Bronchial smooth muscle cell (primary cell): ENCODE measurements at places on chromosomes 7 and 10. TPM values are rescaled to one million over a fixed set of nuclear protein-coding genes. Genes with fewer than 3 reads are reported as not detected.

The CALML5 gene
- total RNA-seq: 0.17 TPM in 1 of 2 replicates, not detected in the other

The LAMB4 gene
- under 0.01 TPM in 2 replicates for total RNA-seq

The FGL2 gene
- 170 and 189 TPM in 2 replicates for total RNA-seq

The PTPN20 gene
- under 0.01 and 0.09 TPM in 2 replicates for total RNA-seq

The TUBAL3 gene
- total RNA-seq: not detected in 2 replicates

The OR9A2 gene
- total RNA-seq: not detected in 2 replicates

The NPSR1 gene
- not detected in 2 replicates for total RNA-seq

The FOXP2 gene
- total RNA-seq: 4.2 and 6.1 TPM in 2 replicates

The MRPS33 gene
- 33.1 and 52.2 TPM in 2 replicates for total RNA-seq

The NPFFR1 gene
- under 0.01 TPM in 1 of 2 replicates, not detected in the other for total RNA-seq

The ASIC3 gene
- 0.09 TPM in 1 of 2 replicates, not detected in the other for total RNA-seq

The HOXA6 gene
- 0.09 and 0.16 TPM in 2 replicates for total RNA-seq

The PAX4 gene
- not detected in 2 replicates for total RNA-seq

The BTBD16 gene
- 0.16 TPM in 1 of 2 replicates, not detected in the other for total RNA-seq

The CYP3A7 gene
- 0.34 and 1.1 TPM in 2 replicates for total RNA-seq

The PDLIM1 gene
- total RNA-seq: 4.0 and 5.0 TPM in 2 replicates

The PANK1 gene
- total RNA-seq: 3.1 and 5.2 TPM in 2 replicates

The DGKI gene
- total RNA-seq: 1.9 and 2.5 TPM in 2 replicates

The DYNC1I1 gene
- 0.17 and 0.47 TPM in 2 replicates for total RNA-seq

The SLC16A9 gene
- total RNA-seq: 0.26 and 0.32 TPM in 2 replicates

The TDRD1 gene
- total RNA-seq: 0.16 TPM in 1 of 2 replicates, not detected in the other

The MBL2 gene
- total RNA-seq: not detected in 2 replicates

The FAM131B gene
- total RNA-seq: 4.6 and 8.2 TPM in 2 replicates

The GIMAP8 gene
- under 0.01 TPM in 1 of 2 replicates, not detected in the other for total RNA-seq

The NAT16 gene
- not detected in 2 replicates for total RNA-seq

The TUBB8 gene
- total RNA-seq: not detected in 2 replicates

The LRRC18 gene
- total RNA-seq: not detected in 2 replicates

The ZPBP gene
- total RNA-seq: not detected in 2 replicates

The MRM2 gene
- 9.2 and 12.3 TPM in 2 replicates for total RNA-seq

The PRF1 gene
- not detected in 2 replicates for total RNA-seq

The LIPA gene
- total RNA-seq: 32.0 and 37.8 TPM in 2 replicates

The RNF32 gene
- total RNA-seq: 1.3 and 2.8 TPM in 2 replicates

The ZP3 gene
- 0.63 and 1.9 TPM in 2 replicates for total RNA-seq

The IKZF1 gene
- 0.16 TPM in 1 of 2 replicates, not detected in the other for total RNA-seq

The NKX6-2 gene
- not detected in 2 replicates for total RNA-seq

The RNLS gene
- 10.4 and 12.6 TPM in 2 replicates for total RNA-seq

The CLDN3 gene
- total RNA-seq: under 0.01 TPM in 1 of 2 replicates, not detected in the other

The GLI3 gene
- total RNA-seq: 4.9 and 6.4 TPM in 2 replicates

The PVRIG gene
- not detected in 2 replicates for total RNA-seq

The KIFBP gene
- total RNA-seq: 15.0 and 21.6 TPM in 2 replicates

The DHX32 gene
- 24.3 and 27.4 TPM in 2 replicates for total RNA-seq

The IGF2BP3 gene
- 21.9 and 52.6 TPM in 2 replicates for total RNA-seq

The SEC31B gene
- 3.3 and 3.9 TPM in 2 replicates for total RNA-seq

The CFAP43 gene
- 0.16 and 0.52 TPM in 2 replicates for total RNA-seq

The GPC2 gene
- 0.95 and 1.5 TPM in 2 replicates for total RNA-seq

The OR13A1 gene
- under 0.01 TPM in 1 of 2 replicates, not detected in the other for total RNA-seq

The C10orf143 gene
- 1.0 and 1.1 TPM in 2 replicates for total RNA-seq

The FGFBP3 gene
- total RNA-seq: 0.17 and 0.47 TPM in 2 replicates

The LSM8 gene
- total RNA-seq: 32.5 and 36.9 TPM in 2 replicates

The IGFBP1 gene
- not detected in 2 replicates for total RNA-seq

The NRP1 gene
- 204 and 306 TPM in 2 replicates for total RNA-seq

The SNX13 gene
- total RNA-seq: 26.1 and 37.7 TPM in 2 replicates
